ENCODE measurements at places on chromosomes 1 and 21. TPM values are rescaled to one million over a fixed set of nuclear protein-coding genes. Genes with fewer than 3 reads are reported as not detected.

SLC44A5 gene
- not detected for total RNA-seq

DNA sequence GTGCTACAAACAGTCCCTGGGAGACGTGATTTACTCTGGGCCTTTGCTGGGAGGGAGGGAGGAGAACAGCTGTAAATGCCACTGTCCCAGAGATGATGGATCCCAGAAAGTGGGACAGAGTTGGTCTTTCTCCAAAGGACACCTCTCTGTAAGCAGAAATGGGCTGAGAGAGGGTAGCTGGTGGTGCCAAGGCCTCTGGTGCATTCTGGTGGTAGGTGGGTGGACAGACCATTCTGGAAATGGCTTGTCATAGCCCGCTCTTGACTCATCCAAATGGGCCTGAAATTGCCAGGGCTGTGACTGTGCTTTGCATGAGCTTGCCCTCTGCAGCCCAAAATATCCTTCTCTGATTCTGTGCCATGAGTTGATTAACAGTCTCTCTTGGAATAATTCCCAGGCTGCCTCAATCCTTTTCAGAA, 36.1 kb downstream of the CCDC185 start:
- DNase-seq = no peak
- no peak overlapping the region for H3K27ac ChIP-seq
- H3K4me3 ChIP-seq = no peak overlapping the region
- no peaks in the 10 kb centered on the region for H3K36me3 ChIP-seq

DNA sequence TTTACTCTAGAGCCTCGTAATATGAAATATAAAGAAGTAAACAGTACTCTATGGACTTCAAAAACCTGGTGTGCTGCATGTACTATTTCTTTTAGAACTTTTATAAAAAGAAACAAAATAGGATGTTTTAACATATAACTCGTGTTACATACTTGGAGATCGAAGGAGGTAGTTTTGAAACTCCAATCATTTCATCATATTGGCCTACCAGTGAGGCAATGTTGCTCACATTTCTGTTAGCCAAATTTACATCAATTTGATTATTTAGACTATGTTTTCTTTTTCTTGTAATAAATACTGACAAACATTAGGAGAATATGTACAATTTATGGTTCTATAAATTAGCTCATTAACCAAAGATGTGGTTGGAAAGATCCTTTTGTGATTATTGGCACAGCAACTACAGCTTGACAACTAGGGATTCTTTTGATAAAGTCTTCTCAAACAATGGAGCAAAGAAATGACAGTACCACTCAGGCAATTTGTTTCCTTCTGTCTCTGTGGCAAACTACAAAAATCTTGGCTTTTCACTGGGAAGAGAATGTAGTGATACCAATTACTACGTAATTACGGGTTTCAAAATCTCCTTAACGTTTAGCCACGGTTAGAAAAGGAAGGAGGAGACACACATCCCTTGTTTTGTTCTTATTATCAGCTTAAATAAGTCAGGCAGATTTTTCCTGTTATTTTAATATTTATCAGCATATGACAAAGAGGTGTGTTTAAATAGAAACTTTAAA, 266.6 kb upstream of the SGIP1 start:
- no peak for DNase-seq
- no peak overlapping the region for H3K27ac ChIP-seq
- H3K27me3 ChIP-seq = no peaks in the 10 kb centered on the region
- no peaks in the 10 kb centered on the region for H3K36me3 ChIP-seq
- peaks cover 17% of the 10 kb centered on the region for H3K4me1 ChIP-seq
- no peak overlapping the region for H3K4me3 ChIP-seq

- peaks cover 16% of the 10 kb centered on the region for H3K4me1 ChIP-seq
- H3K4me3 ChIP-seq = no peak overlapping the region
- H3K27me3 ChIP-seq = no peaks in the 10 kb centered on the region
- peaks cover 39% of the 10 kb centered on the region for H3K36me3 ChIP-seq
- peak; percentile 32 for DNase-seq
These were observed 2.7 kb downstream of the SCCPDH start for GRCh38 chr1:246726881-246727280.

GRCh38 chr1:2288816-2289536, 60.9 kb downstream of the SKI start:
- H3K27me3 ChIP-seq = no peaks in the 10 kb centered on the region
- no peaks in the 10 kb centered on the region for H3K36me3 ChIP-seq
- no peak overlapping the region for H3K27ac ChIP-seq
- H3K4me1 ChIP-seq = peaks cover 18% of the 10 kb centered on the region
- H3K4me3 ChIP-seq = no peak overlapping the region

PAPPA2 gene
- not detected for total RNA-seq

DNA sequence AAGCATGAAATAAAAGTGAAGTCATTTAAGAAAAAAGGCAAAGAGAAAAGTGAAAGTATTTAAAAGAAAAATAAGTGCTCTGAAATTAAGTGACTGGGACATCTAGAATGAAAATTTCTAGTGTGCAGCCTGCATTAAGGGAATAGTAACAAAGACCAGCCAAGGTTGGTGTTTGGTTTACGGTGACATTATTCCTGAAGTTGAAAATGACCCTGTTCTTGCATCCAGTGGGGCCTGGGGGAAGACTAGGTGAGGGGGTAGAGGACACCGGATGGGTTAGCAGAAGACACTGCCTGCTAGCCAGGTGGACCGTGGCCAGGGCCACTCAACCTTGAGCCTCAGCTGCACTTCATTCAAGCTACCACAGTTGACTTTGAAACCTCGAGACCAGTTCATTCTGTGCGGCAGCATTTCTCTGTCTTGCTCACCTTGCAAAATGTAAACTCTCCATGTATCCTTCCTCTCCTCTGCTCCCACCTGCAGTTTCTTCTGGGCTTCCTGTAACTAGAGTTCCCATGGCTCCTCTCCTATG, 14.3 kb upstream of the KCNK1 start:
- H3K4me3 ChIP-seq = no peak overlapping the region
- no peaks in the 10 kb centered on the region for H3K4me1 ChIP-seq
- H3K27ac ChIP-seq = no peak overlapping the region
- no peaks in the 10 kb centered on the region for H3K27me3 ChIP-seq
- DNase-seq = no peak

DNA sequence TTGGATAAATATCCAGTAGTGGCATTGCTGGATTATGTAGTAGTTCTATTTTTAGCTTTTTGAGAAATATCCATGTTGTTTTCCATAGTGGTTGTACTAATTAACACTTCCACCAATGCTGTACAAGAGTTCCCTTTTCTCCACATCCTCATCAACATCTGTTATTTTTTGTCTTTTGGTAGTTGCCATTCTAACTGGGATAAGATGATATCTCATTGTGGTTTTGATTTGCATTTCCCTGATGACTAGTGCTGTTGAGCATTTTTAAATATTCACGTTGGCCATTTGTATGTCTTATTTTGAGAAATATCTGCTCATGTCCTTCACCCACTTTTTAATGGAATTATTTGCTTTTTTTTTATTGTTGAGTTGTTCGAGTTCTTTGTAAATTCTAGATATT, 183.9 kb downstream of the PTPRU start:
- no peak overlapping the region for H3K27ac ChIP-seq
- peaks cover 7% of the 10 kb centered on the region for H3K4me1 ChIP-seq
- DNase-seq = no peak
- H3K27me3 ChIP-seq = no peaks in the 10 kb centered on the region

STIL gene
- 29.4 TPM for total RNA-seq

GRCh38 chr1:68175621-68176398, 56.5 kb downstream of the WLS start:
- H3K36me3 ChIP-seq = no peaks in the 10 kb centered on the region
- H3K27ac ChIP-seq = no peak overlapping the region

INAVA gene
- total RNA-seq = not detected

DNA sequence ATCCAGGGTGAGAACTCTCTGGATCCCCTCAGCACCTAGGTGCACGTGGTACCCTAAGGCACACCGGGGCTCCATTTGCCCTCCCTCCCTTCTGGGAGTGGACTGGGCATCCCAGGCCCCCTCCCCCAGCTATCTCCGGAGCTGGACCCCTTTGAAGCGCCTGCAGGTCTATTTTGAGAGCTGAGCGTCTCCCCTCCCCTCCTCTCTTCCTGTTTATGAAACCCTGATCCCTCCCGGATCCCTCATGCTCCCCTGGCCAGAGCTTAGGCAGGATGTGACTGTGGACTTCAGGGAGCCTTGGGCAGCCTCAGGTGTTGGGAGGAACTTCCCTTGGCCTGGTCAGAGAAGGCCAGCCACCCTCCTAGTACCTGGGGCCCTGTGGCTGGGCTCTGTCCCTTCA, 10.2 kb downstream of the RPS6KA1 start:
- H3K27ac ChIP-seq = peak overlapping the region; percentile 68
- H3K4me3 ChIP-seq = no peak overlapping the region
- no peaks in the 10 kb centered on the region for H3K36me3 ChIP-seq
- peaks cover 70% of the 10 kb centered on the region for H3K4me1 ChIP-seq
- DNase-seq = no peak

DNA sequence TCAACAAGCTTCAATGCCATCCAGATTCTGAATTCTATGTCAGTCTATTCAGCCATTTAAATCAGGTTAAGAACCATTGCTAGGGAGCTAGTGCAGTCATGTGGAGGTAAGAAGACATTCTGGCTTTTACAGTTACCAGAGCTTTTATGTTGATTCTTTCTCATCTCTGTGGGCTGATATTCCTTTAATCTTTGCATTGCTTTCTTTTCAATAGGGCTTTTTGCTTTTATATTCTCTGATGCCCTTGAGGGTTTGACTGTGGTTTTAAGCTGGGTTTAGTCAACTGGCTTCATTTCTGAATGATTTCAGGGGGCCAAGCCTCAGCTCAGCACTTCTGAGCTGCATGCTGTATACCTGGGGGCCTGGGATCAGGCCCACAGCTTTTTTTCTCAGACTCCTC, 51.0 kb upstream of the GORAB start:
- no peak overlapping the region for H3K4me3 ChIP-seq
- H3K36me3 ChIP-seq = no peaks in the 10 kb centered on the region
- no peaks in the 10 kb centered on the region for H3K4me1 ChIP-seq
- no peak for DNase-seq
- no peak overlapping the region for H3K27ac ChIP-seq

DNA sequence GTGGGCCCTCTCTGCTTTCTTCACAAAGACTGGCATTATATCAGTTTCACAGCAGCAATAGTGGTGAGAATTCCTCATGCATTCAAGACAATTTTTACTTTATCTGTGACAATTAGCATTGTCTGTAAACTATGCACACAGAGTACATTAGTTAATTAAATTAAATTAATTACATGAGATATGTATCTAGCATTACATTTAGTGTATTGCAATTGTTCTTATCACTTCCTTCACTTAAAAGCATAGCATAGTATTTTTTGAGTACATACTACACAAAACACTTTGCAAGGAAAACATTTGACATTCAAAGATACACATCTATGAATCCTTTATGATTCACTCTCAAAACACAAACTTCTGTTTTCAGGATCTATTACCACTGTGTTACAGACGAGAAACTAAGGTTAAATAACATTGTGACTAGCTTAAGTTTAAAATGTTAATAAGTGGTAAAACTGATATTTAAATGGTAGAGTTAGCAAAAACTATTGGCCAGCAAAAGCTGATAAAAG, 1542.6 kb downstream of the PLA2G4A start:
- H3K27ac ChIP-seq = no peak overlapping the region
- no peaks in the 10 kb centered on the region for H3K36me3 ChIP-seq
- H3K4me3 ChIP-seq = no peak overlapping the region
- H3K27me3 ChIP-seq = no peaks in the 10 kb centered on the region

DNA sequence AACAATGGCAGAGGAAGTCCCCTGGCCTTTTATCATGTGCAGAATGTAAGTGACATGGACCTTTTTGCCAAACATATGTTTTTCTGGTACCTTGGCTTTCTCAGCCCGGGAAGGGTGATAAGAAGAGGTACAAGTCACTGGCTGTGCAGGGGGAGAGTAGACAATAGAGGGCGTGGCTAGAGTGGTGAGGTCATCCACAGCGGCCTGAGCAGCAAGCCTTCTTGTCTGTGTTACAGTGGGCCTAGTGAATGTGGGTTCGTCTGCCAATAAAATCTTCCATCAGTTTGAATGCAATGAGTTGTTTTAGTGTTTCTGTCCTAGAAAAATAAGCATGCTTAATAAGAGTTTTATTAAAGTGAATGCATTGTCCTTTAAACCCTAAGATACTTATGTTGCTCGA, 59.0 kb upstream of the PGD start:
- no peak overlapping the region for H3K4me3 ChIP-seq
- H3K4me1 ChIP-seq = peaks cover 6% of the 10 kb centered on the region
- no peak for DNase-seq

DNA sequence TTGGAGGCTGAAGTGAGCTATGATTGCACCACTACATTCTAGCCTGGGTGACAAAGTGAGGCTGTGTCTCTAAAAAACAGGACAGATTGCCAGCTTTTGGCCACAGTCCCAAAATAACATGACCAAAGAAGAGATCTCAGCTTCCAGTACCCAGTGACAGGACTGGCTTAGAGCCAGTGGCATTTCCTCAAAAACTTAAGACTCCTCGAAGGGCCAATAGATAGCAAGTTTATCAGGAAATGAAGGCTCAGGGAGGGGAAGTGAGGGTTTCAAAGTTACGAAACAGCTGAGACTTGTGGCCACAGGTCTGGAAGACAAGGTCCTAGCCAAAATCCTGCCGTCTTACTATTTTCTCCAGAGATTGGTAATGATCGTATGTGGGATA, 6.3 kb upstream of the TMEM39B start:
- peaks cover 8% of the 10 kb centered on the region for H3K4me1 ChIP-seq
- DNase-seq = peak; percentile 64
- H3K27ac ChIP-seq = no peak overlapping the region
- no peak overlapping the region for H3K4me3 ChIP-seq

FCRL1 gene
- 109 TPM for total RNA-seq

DNA sequence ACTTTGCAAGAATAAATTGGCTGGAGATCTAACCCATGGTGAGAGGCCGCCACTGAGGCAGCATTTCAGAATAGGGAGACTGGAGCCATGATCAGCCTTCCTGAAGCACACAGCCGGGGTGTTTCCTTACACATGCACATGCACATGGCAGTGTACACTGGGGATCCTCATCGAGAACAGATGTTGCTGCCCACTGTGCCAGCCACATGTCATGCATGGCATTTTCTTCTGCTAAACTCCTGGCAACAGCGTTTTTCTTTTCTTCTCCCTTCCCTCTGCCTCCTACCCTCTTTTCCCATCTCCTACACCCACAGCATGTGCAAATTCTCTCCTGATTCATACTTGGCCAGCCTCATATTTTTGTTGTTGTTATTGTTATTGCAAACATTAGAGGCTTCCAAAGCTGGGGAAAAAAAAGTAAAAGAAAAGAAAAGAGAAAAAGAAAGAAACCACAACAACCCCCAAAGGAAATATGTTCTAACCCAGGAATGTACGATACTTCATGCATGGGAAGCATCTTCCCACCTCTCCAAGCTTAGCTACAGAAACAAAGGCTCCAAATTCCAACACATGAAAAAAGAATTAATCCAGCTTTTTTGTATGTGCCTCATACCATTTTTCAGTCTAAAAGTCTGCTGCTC, 344.0 kb downstream of the ASTN1 start:
- no peaks in the 10 kb centered on the region for H3K36me3 ChIP-seq
- no peak overlapping the region for H3K4me3 ChIP-seq
- DNase-seq = no peak
- H3K4me1 ChIP-seq = no peaks in the 10 kb centered on the region
- no peak overlapping the region for H3K27ac ChIP-seq

RHBDL2 gene
- total RNA-seq = not detected

SPATC1L gene
- total RNA-seq = 16.7 TPM

GRCh38 chr1:113976609-113977278, 2.5 kb upstream of the OLFML3 start:
- no peak overlapping the region for H3K4me3 ChIP-seq
- H3K36me3 ChIP-seq = peaks cover 22% of the 10 kb centered on the region
- peak overlapping the region; percentile 32 for H3K27ac ChIP-seq
- peaks cover 33% of the 10 kb centered on the region for H3K4me1 ChIP-seq
- H3K27me3 ChIP-seq = no peaks in the 10 kb centered on the region

All from Karpas-422 (cell line).